ENCODE measurements at places on chromosomes 6 and 20.

- DNase-seq, result no peak
Measured at GRCh38 chr6:104640150-104640700, 219.5 kb downstream of the HACE1 start.

- no peak for DNase-seq
Measured at GRCh38 chr6:124487623-124488431, 474.4 kb upstream of the RNF217 start.

DNA sequence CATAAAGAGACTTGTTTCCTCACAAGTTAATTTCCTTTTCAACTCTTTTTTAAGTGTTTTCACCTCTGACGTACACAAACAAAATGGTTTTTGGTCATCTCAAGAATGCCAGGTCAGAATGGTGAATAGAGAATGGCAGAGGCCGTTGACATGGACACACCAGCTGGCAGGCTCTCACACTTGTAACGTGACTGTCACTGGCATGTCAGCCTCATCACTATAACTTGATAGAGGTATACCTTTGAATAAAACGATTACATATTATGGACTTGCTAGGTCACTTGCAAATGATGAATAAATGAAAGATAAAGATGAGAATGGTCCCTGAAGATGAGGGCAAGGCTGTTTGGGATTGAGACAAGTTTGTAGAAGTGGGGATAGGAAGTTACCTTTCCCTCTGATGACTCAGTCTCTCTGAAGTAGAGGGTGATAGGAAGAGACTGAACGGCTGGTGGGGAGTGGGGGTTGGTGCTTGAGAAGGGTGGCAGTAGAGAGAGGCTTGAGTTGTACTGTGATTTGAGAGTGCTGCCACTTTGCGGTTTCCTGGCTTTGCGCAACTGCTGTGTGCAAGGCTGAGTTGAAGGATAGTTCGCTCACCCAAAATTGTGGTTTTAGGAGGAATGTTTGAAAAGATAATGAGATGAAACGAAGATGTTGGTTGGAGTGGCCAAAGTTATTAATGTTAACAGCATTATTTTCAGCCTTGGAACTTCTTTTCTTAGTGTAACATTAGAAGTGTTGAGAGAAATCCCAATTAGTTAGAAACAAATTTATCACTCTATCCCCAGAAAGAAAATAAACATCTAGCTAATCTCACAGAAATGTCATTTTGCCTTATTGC, 30.3 kb downstream of the TBPL1 start:
- no peak for DNase-seq

GRCh38 chr20:50926530-50926929, 4.7 kb downstream of the ADNP start:
- DNase-seq, result no peak

DNA sequence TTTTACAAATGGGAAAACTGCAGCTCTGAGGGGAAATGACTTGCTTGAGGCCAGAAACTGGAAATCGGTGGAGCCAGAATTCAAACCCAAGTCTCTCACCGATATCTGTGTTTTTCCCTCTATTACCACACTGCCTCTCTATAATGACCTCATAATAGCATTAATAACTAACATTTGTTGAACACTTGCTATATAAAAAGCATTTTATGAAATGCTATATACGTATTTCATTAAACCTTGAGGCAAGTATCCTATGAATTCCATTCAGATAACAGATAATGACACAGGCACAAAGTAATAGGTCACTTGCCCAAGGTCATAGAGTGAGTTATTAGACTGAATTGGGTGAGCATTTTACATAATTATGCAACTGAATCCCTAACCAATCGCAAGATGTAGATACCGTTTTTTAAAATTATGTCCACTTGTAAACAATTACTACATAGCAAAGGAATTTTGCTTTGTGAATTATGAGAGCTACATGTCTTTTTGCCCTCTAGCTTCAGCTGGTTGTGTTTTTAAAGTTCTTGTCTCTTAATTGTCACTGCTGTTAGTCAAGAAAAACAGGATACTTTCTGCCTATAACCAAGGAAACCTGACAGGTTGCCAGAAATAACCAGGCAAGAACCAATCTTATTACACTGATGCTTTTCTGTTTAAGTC, 4.7 kb downstream of the DSN1 start:
- no peak for DNase-seq

GRCh38 chr6:104559435-104560202, 300.1 kb downstream of the HACE1 start:
- DNase-seq, result no peak

- no peak for DNase-seq
Measured at GRCh38 chr20:38426006-38426897, 8.9 kb downstream of the SNHG17 start.

DNA sequence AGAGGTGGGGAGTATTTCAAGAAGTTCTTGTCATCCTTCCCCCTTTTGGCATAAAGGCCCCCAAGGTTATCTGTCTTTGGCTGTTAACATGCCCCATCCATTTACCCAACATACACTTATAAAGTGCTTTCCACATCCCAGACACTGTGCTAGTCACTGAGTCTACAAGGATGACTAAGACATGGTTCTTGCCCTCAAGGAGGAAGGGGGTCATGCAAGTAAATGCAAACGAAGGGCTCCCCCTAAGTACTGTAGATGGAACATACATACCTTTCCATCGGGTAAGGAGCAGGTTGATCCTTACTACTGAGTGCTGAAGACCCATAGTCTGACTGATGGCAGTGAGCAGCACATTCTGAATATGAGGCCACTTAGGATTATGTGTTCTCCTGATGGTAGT, 38.3 kb downstream of the HECA start:
- DNase-seq, result no peak

GRCh38 chr20:22866812-22867341, 168.2 kb upstream of the SSTR4 start:
- DNase-seq, result no peak

DNA sequence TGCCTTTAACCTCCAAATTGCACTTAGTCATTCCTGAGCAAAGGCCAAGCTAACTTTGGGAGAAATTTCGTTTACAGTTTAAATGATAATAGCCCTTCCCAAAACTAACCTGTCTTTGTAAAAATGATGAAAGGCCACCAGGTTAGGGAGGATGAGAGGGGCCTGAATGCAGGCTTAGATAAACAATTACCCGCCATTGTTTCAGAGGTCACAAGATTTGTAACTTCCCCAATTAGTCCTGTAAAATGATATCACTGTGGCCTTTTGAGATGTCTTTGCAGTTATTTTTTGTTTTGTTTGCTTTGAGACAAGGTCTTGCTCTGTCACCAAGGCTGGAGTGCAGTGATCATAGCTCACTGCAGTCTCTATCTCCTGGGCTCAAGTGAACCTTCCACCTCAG, 26.3 kb downstream of the GNL1 start:
- no peak for DNase-seq

- DNase-seq, result no peak
Measured at GRCh38 chr20:37995856-37996605, 37.2 kb downstream of the TTI1 start.

GRCh38 chr6:15551798-15552197, 111.0 kb downstream of the DTNBP1 start:
- no peak for DNase-seq

DNA sequence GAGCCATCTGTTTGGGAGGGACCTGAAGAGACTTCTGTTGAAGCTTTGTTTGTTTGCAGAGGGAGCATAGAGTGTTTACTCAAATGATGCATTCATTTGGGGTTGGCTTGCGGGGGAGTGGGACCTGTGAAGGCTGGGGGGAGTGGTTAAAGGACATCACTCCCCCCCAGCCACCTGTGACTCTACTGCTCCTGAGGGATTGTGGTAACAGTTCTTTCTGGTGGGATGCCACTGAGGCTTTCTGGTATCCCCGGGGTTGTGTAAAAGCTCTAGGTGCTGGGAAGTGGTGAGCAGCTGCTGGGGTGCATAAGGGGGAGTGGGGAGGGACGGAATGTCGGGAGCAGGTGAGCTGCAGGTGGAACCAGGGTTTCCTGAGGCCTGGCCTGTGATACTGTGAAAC, 239.2 kb upstream of the QKI start:
- DNase-seq, result no peak
